ENCODE measurements at places on chromosomes 12 and 14. TPM values are rescaled to one million over a fixed set of nuclear protein-coding genes. Genes with fewer than 3 reads are reported as not detected.
A peak's percentile ranks its signal among the peaks of the same experiment; 100 is the strongest.

DNA sequence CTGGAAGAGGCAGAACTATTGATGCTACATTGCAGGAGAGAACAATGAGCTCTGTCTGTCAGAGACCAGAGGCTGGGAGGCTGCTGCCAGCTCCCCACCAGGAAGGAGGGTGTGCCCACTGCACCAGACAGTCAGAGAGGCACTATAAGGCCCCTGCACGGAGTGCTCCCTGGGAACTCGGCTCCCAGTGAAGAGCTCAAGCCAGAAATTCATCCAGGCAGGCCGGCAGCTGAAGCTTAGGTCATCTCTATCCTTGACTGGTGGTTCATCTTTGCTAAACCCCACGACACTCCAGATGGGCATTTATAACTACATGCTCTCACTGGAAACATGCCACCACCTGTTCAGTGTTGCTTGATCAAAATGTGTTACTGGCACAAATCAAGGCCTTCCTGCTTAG lies 65.1 kb upstream of the GPATCH2L start:
- peak; percentile 12 for ATAC-seq

DNA sequence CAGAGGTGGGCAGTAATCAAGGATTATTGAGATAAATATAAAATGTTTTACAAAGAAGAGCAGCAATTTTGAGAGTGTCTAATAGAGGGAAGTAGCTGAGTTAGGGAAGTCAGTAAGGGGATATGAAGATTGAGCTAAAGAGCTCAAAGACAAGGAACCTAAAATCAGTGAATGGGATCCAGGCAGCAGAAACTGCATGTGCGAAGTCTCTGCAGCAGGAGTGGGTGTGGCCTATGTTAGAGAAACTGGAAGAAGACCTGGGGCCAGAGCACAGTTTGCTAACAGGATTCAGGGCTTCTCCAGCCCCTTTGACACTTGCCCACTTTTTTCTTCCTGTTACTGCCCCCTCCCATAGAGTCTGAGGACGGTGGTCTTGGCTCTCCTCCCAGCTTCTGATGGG lies 36.3 kb upstream of the PLXNC1 start:
- ATAC-seq: peak; percentile 23

GRCh38 chr12:96047229-96048211 lies 12.1 kb upstream of the LTA4H start:
- peak; percentile 20 for ATAC-seq

- no peak for ATAC-seq
Measured at GRCh38 chr12:75756111-75756510, 244.7 kb upstream of the KRR1 start.

GRCh38 chr12:28162697-28163096 lies 27.6 kb upstream of the CCDC91 start:
- ATAC-seq: no peak

DNA sequence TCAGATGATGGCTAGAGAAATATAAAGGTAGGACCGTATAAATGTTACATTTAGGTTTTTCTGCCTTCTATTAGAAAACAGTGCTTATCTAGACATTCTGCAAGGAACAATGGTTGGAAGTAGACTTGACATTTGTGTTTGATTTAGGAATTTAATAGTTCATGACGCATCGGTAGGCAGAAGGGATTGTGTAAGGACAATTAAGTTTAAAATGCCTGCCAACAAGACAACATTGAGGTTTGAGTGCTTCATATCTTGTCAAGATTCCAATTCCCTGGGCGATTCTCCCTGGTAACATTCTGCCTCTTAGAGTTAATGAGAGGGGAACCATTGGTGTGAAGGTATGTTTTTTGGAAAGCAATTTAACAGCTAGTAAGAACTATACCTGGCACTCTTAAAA lies 186.8 kb upstream of the RBM19 start:
- ATAC-seq: no peak

- no peak for ATAC-seq
Measured at GRCh38 chr12:117010693-117011451, 88.3 kb downstream of the TESC start.

GRCh38 chr14:64620910-64621309 lies 71.1 kb downstream of the PPP1R36 start:
- no peak for ATAC-seq

CAPZA3 gene
- not detected for total RNA-seq

BICDL1 gene
- 14.5 TPM for total RNA-seq

SMIM41 gene
- not detected for total RNA-seq
